RWPE1 (cell line): ENCODE measurements at places on chromosomes 4 and X.

DNA sequence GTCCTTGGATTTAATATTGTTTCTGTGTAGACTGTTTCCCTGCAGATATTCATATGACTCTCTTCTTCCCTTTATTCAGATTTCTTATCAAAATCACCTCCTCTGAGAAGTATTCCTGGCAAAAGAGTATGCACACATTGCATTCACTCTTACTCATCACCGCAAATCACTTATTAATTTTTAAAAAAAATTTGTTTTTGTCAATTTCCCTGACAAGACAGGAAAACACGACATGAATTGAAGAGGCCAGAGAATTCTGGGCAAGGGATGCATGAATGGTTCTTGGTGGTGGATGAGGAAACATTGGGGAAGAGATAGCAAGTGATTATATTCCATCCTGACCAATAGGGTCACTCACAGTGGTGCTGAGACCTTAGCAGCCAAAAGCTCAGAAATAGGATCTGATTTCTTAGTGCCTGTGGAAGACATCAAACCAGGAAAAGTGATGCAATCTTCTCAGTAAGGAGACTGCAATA, 522.5 kb upstream of the AGA start:
- no peak for DNase-seq

DNA sequence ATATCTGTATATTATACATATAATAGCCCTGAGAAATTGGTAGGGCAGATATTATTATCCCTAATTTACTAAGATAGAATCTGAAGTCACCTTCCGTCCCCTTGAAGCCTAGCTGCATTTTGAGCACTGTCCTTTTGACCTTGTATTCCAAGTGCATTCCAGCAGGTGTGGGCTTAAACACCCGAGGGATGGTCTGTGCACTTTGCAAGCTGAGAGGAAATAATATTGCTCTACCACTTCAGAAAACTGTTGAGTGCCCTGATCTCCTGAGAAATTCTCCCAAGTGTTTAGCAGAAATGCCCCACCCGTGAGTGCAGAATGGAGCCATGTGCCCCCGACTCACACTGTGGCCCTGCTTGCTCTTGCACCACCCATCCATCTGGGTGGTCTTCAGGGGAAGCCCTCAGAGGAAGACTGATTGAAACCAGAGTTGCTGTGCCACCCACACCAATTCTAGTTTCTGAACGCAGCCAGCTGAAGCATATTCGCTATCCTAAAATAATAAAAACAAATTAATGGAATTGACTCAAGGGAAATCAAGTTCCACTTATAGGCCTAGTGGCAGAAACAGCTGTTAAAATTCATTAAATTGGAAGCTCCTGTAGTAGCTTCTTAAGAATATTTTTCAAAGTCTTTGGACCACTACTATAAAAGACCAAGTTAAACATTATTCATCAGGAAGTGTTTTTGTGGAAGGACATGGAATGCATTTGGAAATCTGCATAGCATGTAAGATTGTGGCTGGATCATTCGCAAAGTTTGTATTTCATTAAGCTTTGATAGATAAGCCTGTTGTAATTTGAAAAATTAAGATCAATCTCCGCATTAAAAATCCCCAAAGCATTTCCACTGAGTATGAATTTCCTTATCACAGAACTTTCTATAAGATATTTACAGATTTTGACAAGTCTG, 41.3 kb upstream of the PRKG2 start:
- no peak for DNase-seq

GRCh38 chr4:40723728-40724127, 26.0 kb upstream of the NSUN7 start:
- DNase-seq = no peak

- DNase-seq = no peak
Observed at GRCh38 chr4:11053601-11054220, 369.1 kb upstream of the CLNK start.

DNA sequence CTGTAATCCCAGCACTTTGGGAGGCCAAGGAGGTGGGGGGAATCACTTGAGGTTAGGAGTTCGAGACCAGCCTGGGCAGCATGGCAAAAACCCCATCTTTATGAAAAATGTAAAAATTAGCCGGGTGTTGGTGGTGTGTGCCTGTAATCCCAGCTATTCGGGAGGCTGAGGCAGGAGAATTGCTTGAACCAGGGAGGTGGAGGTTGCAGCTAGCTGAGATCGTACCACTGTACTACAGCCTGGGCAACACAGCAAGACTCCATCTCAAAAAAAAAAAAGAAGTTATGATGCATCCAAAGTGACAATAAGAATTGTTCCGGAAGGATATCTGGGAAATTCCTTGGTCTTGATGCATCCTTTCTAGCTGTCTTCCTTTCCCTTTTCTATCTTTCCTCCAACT, 7.3 kb downstream of the NOCT start:
- DNase-seq = no peak

DNA sequence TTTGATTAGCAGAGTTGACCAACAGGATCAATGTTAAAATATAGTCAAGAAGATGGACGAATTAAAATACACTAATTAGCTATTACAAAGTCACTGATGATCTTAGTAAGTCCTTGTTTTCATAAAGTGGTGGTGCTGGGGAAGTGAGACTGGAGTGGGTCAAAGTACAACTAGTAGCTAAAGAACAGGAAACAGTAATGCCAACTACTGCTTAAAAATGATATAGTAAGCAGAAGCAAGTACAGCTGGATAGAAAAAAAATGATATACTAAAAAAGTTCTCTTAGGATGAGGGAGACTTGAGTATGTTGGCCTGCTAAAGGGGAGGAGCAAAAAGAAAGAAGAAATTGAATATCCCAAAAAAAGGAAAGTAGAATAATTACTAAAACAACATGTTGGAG, 580.8 kb upstream of the FTHL17 start:
- no peak for DNase-seq

DNA sequence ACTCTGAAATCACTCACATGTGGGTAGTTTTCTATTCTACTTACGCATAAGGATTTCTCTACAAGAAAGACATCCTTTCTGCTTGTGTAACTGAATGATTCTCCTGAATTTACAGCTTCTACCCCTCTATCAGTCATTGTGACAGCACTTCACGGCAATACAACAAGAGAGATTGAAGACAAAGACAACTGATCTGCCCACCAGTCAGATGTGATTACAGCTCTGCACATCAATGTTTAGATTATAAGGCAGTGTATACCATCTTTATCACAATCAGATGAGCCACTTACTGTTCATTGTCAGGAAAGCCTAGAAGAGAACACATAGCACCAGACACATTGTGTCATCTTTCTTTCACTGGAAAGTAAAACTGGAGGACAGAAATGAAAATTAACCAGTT, 324.4 kb downstream of the CENPC start:
- no peak for DNase-seq

GRCh38 chr4:124386648-124387047, 325.9 kb downstream of the ANKRD50 start:
- DNase-seq = no peak

DNA sequence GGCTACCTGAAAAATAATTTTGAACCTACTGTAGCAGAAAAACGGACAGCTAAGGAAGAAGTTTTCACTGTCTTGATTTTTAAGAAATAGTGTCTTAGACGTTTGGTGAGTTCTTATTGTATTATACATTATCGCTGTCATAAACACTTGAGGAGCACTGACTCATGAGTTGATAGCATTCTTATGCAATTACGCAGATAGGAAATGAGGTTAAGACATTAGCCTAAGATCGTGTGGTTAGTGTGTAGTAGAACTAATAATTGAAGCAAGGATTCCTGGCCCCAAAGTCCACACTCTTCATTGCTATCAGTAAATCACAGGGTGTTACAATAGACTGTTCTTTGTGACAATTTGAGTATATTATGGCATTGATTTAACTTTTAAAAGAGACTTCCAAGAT, 238.1 kb downstream of the ARAP2 start:
- DNase-seq = peak; percentile 58

DNA sequence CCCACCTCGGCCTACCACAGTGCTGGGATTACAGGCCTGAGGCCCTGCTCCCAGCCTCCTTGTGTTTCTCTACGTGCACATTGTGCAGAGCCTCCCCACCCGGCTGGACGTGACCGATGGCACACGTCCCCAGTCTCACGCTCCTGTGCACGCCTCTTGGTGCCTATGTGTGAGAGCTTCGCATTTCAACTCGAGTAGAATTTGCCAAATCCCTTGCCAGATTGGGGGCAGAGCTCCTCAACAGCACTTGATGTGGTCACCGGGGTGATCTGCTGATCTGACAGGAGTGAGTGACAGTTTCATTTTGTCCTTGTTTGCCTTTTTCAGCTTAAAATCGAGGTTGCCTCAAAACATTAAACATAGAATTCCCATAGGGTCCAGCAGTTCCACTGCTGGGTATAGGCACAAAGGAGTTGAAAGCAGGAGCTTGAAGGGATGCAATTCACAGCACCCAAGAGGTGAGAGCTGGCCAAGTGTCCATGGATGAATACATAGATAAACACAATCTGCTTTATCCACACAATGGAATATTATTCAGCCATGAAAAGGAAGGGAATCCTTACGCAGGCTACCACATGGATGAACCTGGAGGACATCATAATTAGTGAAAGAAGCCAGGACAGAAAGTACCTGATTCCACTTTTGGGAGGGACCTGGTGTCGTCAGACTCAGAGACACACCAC, 17.6 kb downstream of the TMEM187 start:
- DNase-seq = no peak

DNA sequence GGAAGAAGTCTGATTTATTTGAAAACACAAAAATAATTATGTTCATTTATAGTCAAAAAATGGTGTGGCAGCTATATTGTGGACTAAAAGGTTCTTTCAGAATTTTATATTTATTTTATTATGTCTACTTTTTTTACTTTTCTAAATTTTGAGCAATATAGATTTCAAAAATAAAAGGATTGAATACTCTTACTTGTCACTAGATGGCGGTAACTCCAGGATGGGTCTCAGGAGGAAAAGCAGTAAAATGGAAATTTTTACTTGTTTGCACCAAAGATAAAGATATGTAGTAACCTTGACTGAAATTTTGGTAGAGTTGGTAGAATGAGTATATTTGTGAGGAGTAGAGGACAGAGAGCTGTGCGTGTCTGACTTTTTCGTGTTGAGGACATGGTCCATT, 14.5 kb upstream of the DACH2 start:
- no peak for DNase-seq

GRCh38 chrX:54708404-54708803, 89.7 kb downstream of the ITIH6 start:
- no peak for DNase-seq

DNA sequence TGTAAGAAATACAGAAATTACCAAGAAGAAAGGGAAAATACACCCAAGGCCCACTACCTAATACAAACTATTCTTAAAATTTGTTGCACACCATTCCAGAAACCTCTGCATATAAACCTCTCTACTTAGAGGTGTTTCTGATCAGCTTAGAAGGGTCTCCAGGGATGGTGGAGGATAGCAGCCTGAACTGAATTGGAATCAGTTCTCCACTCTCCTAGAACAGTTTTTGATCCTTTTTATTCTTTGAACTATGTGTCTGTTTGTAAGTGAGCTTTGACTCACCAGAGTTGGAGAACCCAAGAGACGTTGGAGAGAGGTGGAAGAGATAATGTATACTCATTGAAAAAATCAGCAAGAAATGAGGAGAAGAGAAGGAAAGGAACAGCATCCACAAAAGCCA, 96.6 kb upstream of the OTUD4 start:
- no peak for DNase-seq

DNA sequence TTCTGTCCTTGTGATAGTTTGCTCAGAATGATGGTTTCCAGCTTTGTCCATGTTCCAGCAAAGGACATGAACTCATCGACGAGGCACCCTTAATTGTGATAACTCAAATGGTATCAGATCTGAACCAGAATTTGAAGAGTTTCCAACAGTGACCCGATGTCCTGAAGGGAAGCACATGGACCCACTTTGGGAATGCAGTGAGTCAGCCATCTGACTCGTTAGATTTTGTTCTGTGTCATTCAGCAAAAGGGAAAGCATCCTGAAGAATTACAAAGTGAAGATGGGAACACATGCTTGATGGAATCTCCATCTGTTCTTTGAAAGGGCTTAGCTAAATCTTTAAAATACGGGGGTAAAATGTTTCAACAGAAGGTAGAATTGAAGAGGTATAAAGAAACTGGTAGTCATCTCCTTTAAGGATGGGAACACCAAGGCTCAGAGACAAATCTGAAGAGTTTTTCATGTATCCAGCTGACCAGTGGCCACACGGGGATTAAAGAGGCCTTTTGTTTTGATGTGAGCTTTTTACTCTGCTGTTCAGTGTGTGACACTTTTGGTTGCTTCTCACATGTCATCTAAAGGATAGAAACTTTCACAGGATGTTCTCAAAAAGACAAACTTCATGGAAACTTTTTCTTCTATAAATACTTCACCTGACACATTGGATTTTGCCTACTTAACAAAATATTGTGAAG, 393.8 kb downstream of the INPP4B start:
- DNase-seq = no peak

GRCh38 chr4:165602621-165603020, 223.8 kb downstream of the CPE start:
- no peak for DNase-seq
